ENCODE measurements at places on chromosomes 12 and 14.

GRCh38 chr14:74941676-74942097, 13.7 kb downstream of the PGF start:
- peak; percentile 63 for DNase-seq

- DNase-seq, result no peak
Observed at GRCh38 chr14:70354204-70354603, 5.3 kb downstream of the COX16 start.

DNA sequence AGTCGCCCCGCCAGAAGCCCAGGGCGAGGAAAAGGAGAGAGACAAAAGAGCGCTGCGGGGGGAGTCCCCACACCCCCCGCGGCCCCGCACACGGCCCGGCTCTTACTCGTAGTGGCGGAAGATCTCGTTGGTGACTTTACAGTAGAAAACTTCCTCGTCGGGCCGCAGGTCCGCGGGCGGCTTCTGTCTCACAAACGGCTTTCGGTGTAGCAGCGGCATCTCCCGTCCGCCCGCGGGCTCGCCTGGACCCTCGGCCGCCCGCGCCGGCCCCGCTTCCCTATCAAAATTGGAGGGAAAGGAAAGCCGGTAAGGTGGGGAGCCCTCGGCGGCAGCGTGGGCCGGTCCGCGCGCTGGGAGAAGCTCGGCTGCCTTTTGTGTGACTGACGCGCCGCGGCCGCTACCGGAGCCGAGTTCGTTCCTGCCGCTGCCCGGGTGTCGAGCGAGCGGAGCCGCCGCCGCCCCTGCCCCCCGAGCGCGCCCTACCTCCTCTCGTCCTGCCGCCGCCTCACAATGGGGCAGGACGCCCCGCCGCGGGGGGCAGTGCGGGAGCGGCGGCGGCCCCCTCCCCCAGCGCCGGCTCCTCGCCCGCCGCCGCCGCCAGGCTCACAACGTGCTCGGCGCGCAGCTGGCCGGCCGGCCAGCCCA, 652 bp downstream of the BAZ1A start:
- DNase-seq, result peak; percentile 53

GRCh38 chr12:106096376-106096775, 42.4 kb downstream of the NUAK1 start:
- no peak for DNase-seq

DNA sequence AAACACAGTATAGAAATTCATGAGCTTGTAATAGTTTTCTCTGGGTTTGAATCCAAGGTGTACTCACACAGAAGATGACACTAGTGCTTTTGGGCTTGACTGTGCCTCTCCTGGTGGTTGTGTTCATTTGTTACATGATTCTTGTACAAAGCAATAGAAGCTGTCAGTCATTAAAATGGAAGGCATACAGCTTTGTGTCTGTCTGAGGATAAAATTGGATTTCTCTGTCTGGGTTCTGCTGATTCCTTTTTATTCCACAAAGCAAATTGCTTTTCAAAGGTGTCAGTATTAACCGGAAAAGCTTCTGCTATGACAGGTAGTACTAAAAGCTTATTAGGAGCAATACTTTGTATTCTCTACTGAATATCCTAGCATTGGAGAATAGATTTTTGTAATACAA, 361.2 kb downstream of the SLC6A15 start:
- DNase-seq, result no peak

- DNase-seq, result no peak
Observed at GRCh38 chr12:19014240-19014639, 115.3 kb upstream of the PLEKHA5 start.

DNA sequence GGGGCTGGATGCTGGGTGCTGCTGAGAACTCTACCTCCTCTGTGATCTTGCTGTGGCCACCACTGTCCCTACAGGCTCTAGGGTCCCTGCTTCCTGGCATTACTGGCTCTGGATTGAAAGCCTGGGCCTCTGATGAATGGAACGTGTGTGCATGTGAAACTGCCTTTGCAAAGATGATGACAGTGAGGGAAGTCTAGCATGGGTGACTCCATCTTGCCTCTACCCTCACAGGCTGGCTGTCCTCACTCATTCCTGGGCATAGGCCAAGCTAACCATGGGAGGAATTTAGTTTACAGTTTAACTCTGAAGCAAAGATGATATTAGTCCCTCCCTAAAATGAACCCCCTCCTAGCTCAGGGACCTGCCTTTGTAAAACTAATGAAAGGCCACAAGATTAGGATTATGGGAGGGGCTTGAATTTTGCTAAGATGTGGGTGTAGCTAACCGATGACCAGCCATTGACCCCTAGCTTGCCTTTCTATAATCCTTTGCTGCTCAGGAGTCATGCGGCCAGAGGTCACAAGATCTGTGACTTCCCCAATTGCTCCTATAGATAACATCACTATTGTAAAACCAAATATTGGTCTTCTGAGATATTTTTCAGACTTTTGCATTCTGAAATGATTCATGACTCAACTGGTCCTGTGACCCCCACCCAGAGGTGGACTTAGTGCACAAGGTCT, 2.2 kb upstream of the C1S start:
- DNase-seq, result no peak

- no peak for DNase-seq
Observed at GRCh38 chr14:43168371-43168925, 1338.6 kb downstream of the FSCB start.

DNA sequence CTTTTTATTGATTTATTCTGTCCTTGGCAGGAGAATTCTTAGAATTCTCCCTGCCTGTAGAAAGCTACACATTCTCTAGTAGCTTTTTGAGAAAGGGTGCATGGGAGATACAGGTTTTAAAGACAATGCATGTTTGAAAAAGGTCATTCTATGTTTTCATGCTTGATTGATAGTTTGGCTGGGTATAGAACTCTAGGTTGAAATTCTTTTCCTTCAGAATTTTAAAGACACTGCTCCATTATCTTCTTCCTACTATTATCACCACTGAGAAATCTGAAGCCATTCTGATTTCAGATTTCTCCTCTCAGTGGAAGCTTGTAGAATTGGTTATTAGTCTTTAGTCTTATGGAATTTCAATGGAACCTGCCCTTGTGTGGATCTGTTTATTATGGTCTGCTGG, 14.0 kb downstream of the ATF7IP start:
- DNase-seq, result no peak

- DNase-seq, result no peak
Observed at GRCh38 chr12:81034926-81035325, 43.0 kb upstream of the ACSS3 start.
